Astrocyte of the cerebellum (primary cell): ENCODE measurements at places on chromosomes 12 and 14.

- peak; percentile 33 for DNase-seq
These were observed 29.0 kb upstream of the MAX start for GRCh38 chr14:65131301-65131701.

GRCh38 chr12:117489671-117490070, 128.2 kb upstream of the NOS1 start:
- DNase-seq, result no peak

GRCh38 chr12:25322351-25322750, 71.6 kb upstream of the KRAS start:
- no peak for DNase-seq

DNA sequence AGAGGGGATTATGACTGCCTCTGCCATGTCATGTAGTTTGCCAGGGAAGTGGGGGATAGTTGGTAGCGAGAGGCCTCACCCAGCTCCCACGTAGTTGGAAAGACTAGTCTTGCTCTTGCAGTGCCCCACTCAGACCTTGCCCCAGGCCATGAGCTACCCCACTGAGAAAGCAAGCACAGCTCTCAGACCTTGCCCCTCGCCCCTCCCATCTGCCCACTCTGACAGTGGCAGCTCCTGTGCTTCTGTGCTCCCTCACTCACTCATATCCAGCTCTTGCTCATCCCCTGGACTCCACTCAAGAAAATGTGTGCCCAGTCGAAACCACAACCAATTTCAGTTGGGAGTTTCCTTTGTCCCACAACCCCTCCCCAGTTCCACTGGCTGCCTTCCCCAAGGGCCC, 55.5 kb upstream of the BDKRB2 start:
- no peak for DNase-seq

DNA sequence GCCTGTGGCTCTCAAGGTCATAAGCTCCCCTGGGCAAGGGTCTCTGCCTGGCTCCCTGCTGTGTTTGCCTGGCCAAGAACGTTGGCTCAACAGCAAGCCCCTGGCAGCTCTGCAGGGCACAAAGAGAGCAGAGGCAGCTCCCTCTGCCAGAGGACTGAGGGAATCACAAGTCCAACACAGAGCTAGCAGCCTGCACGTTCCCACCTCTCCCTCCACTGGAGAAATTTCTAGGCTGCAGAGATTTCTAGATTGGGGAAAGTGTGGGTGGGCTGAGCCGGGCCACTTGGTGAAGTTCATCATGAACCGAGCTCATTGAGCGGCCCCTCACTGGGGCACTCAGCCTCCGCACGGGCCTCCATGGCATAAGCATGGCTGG, 19.8 kb downstream of the ZFYVE21 start:
- DNase-seq, result no peak

GRCh38 chr12:110171186-110171538, 47.0 kb downstream of the IFT81 start:
- no peak for DNase-seq

GRCh38 chr14:99199846-99200653, 71.9 kb downstream of the BCL11B start:
- no peak for DNase-seq

DNA sequence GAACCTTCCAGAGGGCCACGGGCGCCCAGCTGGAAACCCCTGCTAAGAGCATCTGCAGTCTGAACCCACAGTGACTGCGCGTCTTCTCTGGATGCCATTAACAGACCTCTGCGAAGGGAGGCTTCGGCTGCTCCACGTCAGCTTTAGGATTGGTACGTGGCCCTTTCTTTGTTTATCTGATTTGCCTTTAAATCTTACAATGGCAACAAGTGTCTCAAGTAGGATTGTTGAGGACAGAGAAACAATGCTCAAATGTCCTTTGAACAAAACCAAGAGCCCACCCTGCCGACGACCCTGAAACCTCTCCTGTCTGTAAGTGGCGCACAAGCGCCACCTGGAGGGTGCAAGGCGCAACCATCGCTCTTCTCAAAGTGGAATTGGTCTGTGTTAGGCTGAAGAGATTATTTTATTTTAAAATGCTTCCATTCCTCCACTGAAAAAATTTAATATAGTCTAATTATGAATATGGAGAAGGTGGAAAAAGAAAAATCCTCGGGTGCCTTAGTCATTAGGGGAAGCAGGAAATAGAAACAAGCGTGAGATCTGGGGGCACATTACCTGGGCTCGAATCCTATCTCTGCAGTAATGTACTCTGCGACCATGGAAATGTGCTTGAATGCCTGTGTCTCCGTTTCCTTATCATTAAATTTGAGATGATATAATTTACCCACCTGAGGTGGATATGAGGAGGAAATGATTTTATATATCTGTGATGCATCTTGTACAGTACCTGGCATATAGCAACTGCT, 82.6 kb upstream of the PTPRB start:
- DNase-seq, result peak; percentile 13

GRCh38 chr12:93946542-93947150, 201.7 kb upstream of the PLXNC1 start:
- DNase-seq, result peak; percentile 28

GRCh38 chr12:21172079-21172478, 41.1 kb downstream of the SLCO1B1 start:
- DNase-seq, result no peak

DNA sequence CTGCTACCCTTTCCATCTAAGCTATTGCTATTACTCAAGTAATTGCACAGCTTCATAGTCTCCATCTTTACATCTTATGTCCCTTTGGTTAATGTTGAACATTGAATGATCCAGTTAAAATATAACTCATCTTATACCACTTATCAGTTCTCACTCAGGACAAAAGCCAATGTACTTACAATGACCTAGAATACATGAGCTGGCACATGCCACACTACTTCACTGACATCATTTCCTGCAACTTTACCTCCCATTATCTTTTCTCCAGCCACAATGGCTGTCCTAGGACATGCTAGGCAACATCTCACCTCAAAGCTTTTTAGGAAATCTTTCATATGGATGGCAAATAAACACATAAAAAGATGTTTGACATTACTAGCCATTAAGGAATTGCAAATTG, 309.2 kb downstream of the FOXG1 start:
- DNase-seq, result no peak

DNA sequence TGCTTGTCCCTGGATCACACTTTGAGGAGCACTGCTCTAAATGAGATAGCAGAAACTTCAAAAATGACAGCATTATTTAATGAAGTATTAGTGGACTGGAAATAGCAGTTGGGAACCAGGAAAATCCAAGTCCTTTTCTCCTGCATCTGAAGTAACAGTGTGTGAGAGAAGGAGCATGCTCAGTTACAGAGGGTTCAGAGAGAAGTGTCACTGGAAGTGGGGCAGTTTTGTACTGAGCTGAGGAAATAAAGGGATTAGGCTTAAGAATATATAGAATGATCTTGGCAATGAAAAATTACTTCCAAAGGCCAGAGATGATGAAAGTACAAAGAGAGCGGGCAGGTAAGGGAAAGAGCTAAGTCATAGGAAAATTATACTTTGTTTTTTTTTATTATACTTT, 130.9 kb downstream of the MIPOL1 start:
- no peak for DNase-seq

DNA sequence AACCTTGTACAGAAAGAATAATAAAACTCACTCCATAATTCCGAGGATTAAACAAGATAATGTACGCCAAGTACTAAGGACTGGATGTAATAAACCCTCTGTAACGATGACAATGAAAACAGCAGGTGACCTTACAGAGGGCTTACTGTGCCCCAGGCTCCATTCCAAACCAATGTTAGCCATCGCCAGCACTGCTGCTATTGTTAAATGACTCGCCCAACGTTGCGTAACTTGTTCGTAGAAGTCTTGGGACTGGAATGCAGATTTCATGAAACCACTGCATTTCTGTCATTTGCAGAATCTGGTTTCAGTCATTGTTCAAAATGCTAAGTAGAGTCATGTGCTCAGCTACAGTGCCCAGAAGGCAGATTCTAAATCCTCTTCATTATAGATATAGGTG, 728 bp upstream of the STON2 start:
- DNase-seq, result peak; percentile 100

DNA sequence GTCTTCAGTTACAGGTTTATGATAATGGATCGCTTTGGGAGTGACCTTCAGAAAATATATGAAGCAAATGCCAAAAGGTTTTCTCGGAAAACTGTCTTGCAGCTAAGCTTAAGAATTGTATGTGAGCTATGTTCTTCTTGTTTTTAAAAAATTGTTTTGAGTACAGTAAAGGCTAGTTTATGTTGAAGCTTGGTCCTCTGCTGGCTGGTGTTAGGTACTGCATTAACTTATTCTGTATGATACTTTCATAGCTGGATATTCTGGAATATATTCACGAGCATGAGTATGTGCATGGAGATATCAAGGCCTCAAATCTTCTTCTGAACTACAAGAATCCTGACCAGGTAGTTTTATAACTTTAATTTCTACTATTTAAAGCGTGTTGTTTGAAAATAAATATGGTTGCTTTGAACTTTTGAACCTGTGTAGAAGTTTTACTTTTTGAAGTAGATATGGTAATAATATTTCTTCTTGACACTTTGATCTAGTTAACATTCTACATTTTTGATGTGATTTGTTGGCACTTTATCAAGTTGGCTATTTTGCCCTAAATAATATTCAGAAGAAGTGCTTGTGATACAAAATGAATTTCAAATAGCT, 55.7 kb downstream of the VRK1 start:
- DNase-seq, result peak; percentile 40

- no peak for DNase-seq
These were observed 6.5 kb downstream of the SH2B3 start for GRCh38 chr12:111412007-111412829.

- DNase-seq, result no peak
These were observed 37.5 kb downstream of the TMEM260 start for GRCh38 chr14:56617084-56617483.

GRCh38 chr14:36657399-36658122, 4.1 kb upstream of the PAX9 start:
- no peak for DNase-seq

- no peak for DNase-seq
These were observed 311.4 kb downstream of the RGS6 start for GRCh38 chr14:72243309-72244293.

DNA sequence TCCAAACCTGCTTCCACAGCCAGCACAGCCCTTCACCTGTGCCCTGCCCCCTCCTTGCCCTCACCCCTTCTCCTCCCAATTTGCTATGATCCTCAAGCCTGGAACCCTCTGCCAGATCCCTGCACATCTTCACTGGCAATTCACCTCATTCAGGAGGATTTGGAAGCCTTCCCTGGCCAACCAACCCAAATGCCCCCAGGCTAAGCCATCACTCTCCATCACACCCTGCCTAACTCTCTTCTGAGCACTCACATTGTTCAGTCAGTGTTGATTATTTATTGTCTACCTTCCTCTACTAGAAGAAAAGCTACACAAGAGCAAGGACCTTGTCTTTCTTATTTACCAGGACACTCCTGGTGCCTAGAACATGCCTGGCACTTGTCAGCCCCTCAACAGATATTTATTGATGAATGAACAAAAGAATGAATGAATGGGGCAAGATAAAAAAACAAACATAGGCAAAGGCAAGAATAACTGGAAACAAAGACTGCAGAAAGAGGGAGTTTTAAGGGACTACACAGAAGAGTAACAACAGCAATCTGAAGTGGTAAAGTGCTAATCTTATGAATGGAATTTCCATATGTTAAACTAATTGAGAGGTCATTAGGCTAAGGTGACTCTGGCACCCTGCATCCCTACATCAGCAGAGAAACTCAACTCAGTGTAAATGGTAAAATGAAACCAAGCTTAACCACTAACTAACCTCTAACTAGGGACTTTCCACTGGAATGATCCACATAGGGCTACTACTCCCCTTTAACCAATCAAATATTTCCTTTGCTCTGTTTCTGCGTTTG, 33.4 kb downstream of the TMTC1 start:
- DNase-seq, result no peak

DNA sequence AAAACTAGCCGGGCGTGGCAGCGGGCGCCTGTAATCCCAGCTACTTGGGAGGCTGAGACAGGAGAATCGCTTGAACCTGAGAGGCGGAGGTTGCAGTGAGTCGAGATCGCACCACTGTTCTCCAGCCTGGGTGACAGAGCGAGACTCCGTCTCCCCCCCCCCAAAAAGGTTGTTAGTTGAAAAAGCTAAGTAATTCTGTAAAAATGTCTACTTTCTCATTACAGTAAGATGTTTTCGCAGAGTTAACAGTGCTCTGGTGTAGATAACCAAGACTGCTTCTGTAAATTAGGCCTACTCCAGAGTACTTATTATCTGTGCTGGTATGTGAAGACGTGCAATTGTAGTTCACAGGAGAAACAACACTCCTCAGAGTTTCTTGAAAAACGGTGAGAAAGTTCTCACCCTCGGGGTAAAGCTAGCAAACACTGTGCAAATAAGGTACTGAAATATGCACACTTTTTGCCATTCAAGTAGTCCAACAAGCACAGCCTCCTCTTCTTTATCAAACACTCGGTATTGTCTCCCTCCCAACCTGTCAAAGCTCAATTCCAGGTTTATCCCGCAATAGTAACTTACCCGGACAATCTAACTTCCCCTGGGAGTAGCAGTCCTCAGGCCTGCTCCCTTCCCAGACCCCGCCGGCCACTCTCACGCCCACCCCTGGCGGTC, 974 bp downstream of the BTBD7 start:
- DNase-seq, result no peak

DNA sequence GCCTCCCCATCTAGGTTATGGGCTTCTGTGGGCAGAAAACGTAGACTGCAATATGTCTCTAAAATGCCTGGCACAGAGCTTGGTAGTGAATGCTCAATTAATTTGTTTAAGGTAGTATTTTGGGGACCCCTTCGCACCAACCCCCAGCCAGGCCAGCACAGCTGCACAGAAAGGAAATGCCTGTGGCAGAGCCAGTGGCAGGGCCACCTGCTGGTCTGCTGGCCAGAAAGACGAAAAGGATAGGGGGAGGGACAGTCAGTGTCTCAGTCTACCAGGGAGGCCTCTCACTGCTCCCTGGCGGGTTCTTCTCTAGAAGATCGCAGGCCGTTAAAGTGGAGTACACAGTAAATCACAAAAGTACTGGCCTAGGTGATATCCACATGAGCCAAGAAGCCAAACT, 3.5 kb downstream of the RAB15 start:
- DNase-seq, result peak; percentile 51
